Sigmoid colon (tissue), 7 donors: ENCODE measurements at places on chromosomes 13 and 19. TPM values are rescaled to one million over a fixed set of nuclear protein-coding genes. Genes with fewer than 3 reads are reported as not detected.
A peak's percentile ranks its signal among the peaks of the same experiment; 100 is the strongest.

DNA sequence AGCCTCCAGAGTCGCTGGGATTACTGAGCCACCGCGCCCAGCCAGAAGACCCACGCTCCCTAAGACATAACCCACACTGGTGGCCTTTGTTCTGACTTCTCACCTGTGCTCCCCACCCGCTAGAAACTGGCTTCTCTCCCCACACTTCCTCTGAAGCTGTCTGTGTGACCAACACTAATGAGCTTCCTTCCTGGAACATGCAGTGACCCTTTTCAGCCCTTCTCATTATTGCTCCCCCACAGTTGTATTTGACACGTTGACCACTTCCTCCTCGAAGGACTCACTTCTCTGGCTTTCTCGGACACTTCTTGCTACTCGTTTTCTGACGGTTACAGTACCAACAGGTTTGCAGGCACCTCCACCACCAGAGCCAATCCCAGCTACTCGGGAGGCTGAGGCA is 10.9 kb downstream of the NCR1 start:
- no peak overlapping the region for H3K4me3 ChIP-seq
- H3K27me3 ChIP-seq = no peaks in the 10 kb centered on the region
- no peak for DNase-seq
- H3K4me1 ChIP-seq = no peaks in the 10 kb centered on the region
- H3K27ac ChIP-seq = no peak overlapping the region
- H3K36me3 ChIP-seq = no peaks in the 10 kb centered on the region

DNA sequence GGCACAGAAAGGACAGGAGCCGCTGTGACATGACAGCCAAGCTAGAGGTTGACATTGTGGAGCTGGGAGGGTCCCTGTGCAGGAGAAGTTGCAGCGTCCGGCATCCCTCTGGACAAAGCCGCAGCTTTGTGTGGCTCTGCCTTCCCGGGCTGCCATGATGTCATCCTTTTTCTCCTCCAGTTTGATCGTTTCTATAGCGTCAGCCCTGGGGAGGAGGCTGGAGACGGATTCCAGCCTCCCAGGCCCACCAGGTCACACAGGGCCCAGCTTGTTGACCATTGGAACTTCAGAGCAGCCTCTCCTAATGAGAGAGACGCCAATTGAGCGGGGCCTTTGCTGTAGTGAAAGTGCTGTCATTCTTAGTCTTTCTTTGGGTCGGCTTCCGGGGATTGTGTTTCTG is 3.8 kb upstream of the KCNJ14 start:
- H3K27ac ChIP-seq = no peak overlapping the region
- no peak overlapping the region for H3K4me3 ChIP-seq
- peaks cover 38% of the 10 kb centered on the region for H3K36me3 ChIP-seq
- H3K27me3 ChIP-seq = no peaks in the 10 kb centered on the region
- no peak for DNase-seq

GRCh38 chr13:60164234-60164889 is 634 bp upstream of the DIAPH3 start:
- no peaks in the 10 kb centered on the region for H3K36me3 ChIP-seq
- no peak for DNase-seq
- H3K4me1 ChIP-seq = peaks cover 16% of the 10 kb centered on the region
- H3K27ac ChIP-seq = peak overlapping the region; percentile 92
- H3K4me3 ChIP-seq = peak overlapping the region; percentile 65

DNA sequence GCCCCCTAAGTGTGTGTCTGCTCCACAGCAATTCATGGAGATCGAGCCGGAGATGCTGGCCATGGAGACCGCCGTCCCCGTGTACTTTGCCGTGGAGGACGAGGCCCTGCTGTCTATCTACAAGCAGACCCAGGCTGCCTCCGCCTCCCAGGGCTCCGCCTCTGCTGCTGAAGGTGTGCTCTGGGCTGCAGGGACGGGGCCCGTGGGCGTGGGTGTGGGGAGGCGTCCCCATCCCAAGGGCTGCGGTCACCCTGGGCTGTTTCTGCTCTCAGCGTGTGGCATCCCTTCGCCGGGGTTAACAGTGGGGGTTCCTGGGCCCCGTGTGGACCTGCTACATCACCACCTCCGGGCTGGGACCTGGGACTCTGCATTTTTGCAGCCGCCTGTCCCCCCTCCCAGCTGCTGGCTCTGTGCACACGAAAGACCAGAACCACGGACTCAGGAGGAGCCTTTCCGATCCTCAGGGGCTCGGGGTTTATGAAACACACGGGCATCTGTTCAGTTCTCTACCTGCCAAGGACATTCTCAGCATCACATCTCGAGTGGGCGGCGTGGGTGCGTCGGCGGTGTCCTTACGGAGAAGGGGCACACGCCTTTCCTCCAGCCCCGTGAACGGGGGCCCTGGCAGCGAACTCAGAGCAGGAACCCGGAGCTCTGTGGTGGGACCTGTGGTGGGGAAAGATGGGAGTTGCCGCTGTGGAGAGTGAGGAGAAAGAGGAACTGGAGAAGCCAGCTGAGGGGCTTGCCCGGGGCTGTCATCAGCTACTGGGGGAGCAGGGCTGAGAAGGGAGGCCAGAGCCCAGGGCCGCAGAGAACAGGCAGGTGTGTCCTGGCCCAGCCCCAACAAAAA is 7.8 kb downstream of the NCLN start:
- no peak overlapping the region for H3K4me3 ChIP-seq
- no peaks in the 10 kb centered on the region for H3K27me3 ChIP-seq
- peaks cover 30% of the 10 kb centered on the region for H3K36me3 ChIP-seq
- no peak for DNase-seq
- peaks cover 3% of the 10 kb centered on the region for H3K4me1 ChIP-seq
- H3K27ac ChIP-seq = no peak overlapping the region

- no peak for DNase-seq
- H3K4me1 ChIP-seq = no peaks in the 10 kb centered on the region
- no peak overlapping the region for H3K4me3 ChIP-seq
- H3K36me3 ChIP-seq = peaks cover 9% of the 10 kb centered on the region
- no peaks in the 10 kb centered on the region for H3K27me3 ChIP-seq
These were observed 16.3 kb downstream of the ZNF565 start for GRCh38 chr19:36198119-36198518.

DNA sequence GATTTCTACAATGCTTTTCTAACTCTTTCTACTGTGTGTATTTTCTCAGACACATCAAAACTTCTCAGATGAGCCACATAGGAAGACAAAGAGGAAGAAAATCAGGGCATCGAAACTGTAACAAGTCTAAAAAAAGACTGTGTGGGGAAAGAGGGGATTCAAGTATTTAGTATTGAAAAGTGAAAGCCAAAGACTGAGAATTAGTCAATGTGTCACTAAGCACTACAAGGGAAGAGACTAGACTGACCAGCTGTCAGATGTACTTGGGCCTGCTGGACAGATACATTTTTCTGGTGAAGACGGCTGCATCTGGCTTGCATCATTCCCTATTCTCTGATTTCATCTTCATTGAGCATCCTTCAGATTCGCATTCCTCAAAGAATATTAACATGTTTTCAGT is 25.4 kb downstream of the COMMD6 start:
- H3K4me3 ChIP-seq = no peak overlapping the region
- H3K36me3 ChIP-seq = no peaks in the 10 kb centered on the region
- H3K27me3 ChIP-seq = no peaks in the 10 kb centered on the region
- DNase-seq = no peak
- H3K4me1 ChIP-seq = no peaks in the 10 kb centered on the region

GRCh38 chr19:15038294-15038693 is 11.0 kb upstream of the CASP14 start:
- no peaks in the 10 kb centered on the region for H3K36me3 ChIP-seq
- no peak overlapping the region for H3K4me3 ChIP-seq
- H3K27ac ChIP-seq = no peak overlapping the region
- no peaks in the 10 kb centered on the region for H3K4me1 ChIP-seq

GRCh38 chr13:110403315-110403714 is 96.2 kb downstream of the COL4A2 start:
- DNase-seq = no peak
- peaks cover 92% of the 10 kb centered on the region for H3K4me1 ChIP-seq
- H3K27ac ChIP-seq = peak overlapping the region; percentile 94
- H3K36me3 ChIP-seq = no peaks in the 10 kb centered on the region
- no peaks in the 10 kb centered on the region for H3K27me3 ChIP-seq

Gene DENND1C
- 6.0 TPM for polyA plus RNA-seq

Gene SLITRK5
- polyA plus RNA-seq = not detected

Gene PAK4
- polyA plus RNA-seq = 45.0 TPM

Gene CYP4F8
- not detected for polyA plus RNA-seq
